ENCODE measurements at places on chromosomes 2 and 18.

DNA sequence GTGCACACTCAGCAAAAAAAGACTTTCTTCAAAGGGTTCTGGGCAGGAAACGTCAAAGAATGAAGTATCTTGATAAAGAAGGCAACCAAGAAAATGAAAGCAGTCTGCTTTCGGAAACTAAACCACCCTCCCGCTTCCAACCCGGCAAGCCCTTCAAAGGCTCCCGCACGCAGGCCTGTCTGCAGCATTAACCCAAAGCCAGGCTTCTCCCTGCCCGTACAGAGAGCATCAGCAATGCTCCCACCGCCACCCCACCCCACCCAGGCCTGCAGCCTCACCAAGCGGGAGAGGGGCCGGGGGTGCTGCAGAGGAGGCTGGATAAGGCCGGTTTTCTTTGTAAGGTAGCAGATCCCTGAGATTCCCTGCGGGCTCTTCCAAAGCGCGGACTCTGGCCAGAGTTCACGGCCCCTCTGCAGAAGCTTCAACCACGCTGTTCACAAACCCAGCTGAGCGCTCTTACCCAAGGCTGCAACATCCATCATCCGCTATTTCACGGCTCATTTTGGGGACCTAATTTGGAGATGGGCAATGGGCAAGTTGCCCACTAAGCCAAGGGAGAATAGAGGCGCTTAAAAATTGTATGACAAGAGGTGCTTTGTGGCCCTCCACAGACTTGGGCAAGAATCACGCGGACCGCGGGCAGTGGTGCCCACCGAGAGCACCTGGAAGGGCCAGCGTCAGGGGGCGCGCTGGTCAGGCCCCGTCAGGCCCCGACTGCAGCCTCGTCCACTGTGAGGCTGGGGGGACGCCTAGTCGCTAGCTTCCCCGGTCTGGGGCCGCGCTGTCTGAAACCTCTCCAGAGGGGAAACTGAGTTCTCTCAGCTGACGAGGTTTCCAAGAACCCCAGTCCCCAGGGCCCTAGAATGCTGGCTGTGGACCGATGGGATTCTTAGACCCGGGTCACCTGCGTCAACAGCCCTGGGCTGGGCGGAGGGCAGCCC lies 225.4 kb upstream of the ID2 start:
- DNase-seq: no peak

DNA sequence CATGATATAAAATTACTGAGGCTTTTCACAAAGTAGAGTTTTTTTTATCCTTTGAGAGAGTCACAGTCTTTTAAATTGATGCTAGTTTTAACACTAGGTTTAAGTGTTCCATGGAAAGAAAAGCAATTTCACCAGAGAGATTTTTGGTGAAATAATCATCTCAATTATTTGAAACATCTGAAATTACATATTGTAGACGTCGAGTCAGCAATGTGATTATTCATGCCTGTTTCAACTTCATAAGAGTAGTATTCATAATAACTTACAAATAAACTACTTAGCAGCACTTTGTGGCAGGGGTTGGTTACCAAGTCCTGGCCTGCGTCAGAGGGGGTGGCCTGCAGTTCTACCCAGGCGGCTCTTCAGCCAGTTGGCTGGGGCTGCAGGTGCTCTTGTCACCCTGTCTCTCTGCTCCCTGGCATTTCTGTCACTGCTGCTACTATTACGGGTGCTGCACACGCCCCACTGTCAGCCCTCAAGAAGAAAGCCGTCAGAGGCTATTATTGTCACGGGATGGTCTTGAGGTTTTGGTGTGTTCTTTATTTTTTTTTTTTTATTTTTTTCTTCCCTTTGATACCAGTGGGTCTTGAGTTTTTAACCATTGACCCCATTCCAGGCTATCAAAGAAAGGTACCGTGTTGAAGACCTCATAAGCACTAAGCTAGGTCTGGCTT lies 50.4 kb downstream of the MALT1 start:
- no peak for DNase-seq

GRCh38 chr2:239670463-239671120 lies 269.8 kb upstream of the HDAC4 start:
- no peak for DNase-seq

DNA sequence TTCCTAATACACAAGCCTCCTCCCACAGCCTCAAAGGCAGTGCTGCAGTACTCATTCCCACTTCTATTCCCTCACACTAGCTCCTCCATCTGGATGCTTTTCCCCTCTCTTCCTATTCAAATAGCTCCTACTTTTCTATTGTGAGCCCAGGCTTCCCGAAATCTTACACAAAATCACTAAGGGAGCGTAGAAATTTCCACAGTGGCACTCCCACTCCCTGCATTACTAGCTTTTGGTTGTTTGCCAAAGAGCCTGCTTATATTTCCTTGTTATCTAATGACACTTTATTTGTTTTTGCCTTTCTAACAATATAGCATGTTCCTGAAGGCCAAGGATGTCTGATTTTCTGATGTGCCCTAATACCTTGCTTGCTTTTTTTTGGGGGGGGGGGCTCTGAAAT lies 10.9 kb downstream of the EPAS1 start:
- DNase-seq: no peak

DNA sequence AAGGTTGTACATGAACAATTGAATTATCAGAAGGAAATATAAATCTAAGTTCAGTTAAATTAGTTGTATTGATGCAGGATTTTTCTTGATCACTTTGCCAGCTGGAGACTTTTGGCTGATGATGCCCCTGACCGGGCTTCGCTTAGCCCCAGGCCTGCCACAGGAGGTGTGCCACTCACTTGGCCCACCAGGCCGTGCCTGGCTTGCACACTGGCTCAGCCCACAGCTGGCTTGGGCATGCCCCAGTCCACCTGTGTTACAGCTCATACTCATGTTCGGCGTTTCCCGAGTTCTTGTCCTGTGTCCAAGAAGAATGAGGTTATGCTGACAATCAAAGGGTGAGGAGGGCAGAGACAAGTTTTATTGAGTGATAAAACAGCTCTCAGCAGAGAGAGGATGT lies 773.9 kb upstream of the FANCL start:
- DNase-seq: no peak

DNA sequence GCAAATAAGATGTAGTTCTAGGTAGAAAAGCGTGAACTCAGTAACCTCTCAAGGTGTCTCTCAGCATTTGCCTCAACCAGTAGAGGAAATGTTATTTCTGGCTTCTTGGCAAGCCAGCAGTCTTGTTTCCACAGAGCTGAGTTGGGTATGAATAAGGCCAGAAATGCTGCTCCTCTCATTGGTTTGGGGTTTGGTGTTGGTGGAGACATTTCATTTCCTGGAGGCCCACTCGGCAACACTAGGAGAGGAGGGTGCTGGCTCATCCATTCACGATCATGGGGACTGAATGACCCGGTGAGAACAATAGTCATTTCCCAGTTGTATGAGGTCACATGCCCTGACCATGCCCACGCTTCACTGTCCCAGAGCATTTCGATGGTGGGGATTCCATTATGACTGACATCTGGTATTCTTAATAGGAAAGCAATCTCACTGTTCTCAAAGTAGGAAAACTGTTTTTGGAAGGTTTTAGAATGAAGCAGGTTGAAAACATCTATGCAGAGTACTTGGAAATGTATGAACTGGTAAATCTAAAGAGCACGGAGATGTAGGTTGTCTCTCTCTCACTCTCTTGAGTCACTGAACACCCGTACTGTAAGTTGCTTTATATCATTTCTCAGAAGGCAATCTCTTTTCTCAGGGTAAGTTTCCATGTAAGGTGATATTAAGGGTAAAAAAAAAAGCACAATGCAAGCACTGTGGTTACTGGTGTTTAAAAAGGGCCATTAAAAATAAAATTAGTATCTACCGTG lies 37.1 kb upstream of the CTLA4 start:
- DNase-seq: no peak

DNA sequence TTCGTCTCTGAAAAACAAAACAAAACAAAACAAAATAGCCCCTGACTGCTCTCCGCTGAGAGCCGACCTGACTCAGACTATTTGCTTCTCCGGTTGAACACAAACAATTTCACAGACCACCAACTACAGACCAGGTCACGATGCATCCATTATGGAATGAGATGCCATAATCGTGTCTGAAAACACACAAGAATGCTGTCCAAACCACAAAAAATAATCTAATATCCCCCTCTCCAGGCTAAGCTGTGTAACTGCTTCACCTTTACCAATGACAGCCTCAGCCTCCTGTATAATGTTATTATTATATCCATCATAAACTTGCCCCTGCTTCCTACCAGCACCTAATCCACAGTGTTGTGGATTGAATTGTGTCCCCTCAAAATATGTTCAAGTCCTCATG lies 114.7 kb downstream of the DNAH6 start:
- DNase-seq: peak; percentile 37

DNA sequence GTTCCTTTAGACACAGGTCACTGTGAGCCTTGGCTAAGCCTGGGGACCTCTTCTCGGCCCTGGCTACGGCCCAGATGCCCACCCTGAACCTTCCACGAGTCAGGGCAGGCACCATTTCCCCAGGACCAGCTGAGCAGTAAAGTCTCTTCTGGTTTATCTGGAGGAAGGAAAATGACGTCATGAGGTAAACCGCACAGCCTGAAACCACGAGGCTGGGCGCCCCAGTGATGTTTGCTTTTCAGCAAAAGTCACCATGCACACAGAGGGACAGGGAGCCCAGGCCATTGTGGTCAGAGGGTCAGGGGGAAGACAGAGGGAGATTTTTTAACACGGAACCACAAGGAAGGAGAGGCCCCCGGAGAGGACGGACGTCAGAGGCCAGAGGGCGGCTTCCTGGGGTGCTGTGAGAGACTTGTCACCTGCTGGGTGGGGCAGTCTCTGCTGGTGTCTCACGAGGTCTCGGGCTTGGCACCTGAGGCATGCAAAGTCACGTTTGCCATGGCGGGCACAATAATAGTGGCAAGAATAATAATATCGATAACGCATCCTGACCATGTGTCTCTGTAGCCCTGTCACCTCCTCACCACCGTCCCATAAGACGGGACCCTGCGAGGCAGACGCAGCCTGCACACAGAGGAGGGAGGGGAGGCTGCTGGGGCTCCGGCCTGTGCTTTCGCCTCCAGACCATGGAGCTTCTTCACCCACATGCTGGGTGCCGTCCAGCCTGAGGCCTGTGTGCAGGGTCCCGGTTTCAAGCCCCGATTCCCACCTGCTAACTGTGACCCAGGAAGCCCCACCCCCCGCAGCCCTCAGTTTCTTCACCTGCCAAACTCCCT lies 33.2 kb upstream of the FOSL2 start:
- no peak for DNase-seq

- no peak for DNase-seq
Observed at GRCh38 chr18:28723506-28723905, 546.6 kb upstream of the CDH2 start.

DNA sequence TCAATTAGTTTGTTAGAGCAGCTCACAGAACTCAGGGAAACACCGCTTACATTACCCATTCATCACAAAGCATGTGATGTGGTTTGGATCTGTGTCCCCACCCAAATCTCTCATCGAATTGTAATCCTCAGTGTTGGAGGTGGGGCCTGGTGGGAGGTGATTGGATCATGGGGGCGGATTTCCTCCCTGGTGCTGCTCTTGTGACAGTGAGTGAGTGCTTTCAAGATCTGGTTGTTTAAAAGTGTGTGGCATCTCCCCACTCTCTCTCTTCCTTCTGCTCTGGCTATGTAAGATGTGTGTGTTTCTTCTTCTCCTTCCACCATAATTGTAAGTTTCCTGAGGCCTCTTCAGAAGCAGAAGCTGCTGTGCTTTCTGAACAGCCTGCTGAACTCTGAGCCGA lies 63.5 kb upstream of the AGPS start:
- no peak for DNase-seq

DNA sequence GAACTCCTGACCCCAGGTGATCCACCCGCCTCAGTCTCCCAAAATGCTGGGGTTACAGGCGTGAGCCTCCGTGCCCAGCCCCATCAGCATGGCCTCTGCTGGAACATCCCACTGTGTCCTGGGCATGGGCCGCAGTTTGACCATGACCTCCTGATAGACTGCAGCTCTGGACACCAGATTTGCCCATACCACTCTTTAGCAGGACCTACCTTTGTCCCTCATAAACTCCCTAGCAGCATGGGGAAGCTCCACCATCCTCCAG lies 92.6 kb downstream of the MYCN start:
- no peak for DNase-seq

- DNase-seq: no peak
Observed at GRCh38 chr2:9693646-9694045, 62.8 kb upstream of the YWHAQ start.

Measured in NCI-H510A treated with DMSO at 0.1 percent for 48 hours (cell line).